Stimulated activated effector memory CD8-positive, alpha-beta T cell treated with anti-CD3 and anti-CD28 coated beads, Interleukin-12 subunit alpha, Interleukin-12 subunit beta, amount 100 ng/mL, for 72 hours (primary cell): ENCODE measurements at places on chromosomes 7 and 10.

GRCh38 chr10:10824591-10825148, 193.0 kb upstream of the CELF2 start:
- DNase-seq: no peak

- no peak for DNase-seq
These were observed 518.0 kb upstream of the KLF6 start for GRCh38 chr10:4303045-4303444.

- DNase-seq: no peak
These were observed 19.6 kb downstream of the TMEM176A start for GRCh38 chr7:150820148-150820547.

GRCh38 chr7:148962823-148963582, 65.3 kb downstream of the PDIA4 start:
- peak; percentile 34 for DNase-seq

- no peak for DNase-seq
These were observed 13.3 kb upstream of the EXOC6 start for GRCh38 chr10:92834986-92835385.

- DNase-seq: no peak
These were observed 50.2 kb downstream of the LAMB4 start for GRCh38 chr7:108079648-108080591.

GRCh38 chr7:145036604-145037405, 201.0 kb upstream of the TPK1 start:
- no peak for DNase-seq

DNA sequence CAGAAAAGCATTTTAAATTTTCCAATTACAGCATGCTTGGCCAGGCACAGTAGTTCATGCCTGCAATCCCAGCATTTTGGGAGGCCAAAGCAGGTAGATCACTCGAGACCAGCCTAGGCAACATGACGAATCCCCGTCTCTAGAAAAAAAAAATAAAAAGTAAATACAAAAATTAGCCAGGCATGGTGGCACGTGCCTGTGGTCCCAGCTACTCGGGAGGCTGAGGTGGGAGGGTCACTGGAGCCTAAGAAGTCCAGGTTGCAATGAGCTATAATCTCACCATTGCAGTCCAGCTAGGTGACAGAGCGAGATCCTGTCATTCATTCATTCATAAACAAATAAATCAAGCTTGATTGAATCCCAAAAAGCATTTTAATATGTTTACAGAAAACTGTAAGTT, 234.9 kb downstream of the PARD3 start:
- no peak for DNase-seq

DNA sequence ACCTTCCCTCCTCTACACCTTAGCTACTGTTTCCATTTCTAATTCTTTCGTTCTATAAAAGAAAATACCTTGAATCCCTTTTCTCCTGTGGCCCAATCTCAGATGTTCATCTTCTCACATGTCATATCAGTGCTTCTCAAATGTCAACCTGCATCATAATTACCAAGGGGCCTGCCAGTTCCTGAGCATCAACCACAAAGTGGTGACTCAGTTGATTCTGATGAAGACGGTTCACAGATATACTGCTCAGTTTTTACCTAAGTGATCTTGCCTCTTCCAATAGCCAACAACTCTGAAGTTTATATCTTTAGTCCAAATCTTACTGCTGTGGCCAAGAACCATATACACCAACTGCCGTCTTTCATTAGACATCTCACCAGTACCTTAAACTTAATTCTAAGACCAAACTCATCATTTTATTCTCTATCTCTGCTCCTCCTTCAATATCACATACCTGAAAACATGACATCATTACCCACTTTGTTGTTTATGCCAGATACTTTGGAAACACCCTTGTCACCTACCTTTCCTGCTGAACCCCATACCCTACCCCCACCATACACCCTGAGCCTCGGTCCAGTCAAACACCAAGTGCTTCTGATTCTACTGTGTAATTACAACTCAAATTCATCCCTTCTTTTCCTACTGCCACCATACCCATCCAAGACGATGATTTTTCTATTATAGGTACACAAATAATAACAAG, 115.5 kb downstream of the LMBR1 start:
- no peak for DNase-seq

DNA sequence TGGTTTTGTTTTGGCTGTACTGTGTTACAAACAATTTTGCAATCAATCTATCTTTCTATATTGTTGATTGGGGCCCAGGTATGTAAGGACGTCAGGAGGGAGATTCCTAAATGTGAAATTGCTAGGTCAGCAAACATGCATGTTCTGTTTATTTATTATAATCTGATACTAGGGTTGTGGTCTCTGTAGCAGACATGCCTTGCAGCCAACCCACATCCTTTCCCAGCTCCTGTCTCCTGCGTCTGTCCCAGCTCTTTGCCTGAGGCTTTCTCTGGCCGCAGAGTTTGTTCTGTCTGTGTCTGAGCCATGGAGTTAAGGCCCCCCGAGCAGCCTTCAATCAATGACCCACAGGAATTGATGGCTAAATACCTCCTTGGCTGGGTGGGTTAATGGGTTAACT, 124.0 kb upstream of the ZEB1 start:
- DNase-seq: no peak

DNA sequence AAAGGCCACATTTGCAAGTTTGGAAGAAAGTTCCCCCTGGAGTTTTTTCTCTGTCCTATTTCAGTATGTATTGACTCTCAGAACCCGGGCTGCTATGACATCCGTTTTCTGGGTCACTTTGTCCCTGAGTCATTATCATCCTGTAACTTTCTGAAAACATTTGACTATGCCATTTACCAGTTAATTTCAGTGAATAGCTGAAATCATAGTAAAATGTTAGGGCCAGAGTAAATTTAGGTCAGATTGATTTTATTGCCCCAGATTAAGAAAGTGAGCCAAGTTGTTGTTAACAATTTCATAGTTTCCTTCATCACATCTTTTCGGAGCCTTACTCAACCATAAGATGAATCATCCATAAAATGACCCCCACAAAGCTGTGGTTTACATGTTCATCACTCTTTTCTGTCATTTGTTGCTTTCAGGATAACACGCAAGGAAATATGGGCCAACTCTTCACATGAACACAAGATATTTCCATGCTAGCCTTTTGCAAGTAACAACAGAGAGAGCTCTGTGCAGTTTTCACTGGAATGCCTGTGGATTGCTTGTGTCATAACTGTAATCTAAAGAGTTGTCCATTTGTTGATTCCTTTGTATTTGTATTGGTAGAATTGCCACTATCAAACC, 3.9 kb upstream of the MACC1 start:
- no peak for DNase-seq

- DNase-seq: no peak
These were observed 14.0 kb upstream of the EIF5AL1 start for GRCh38 chr10:79498291-79498829.

GRCh38 chr10:68598978-68599770, 39.0 kb downstream of the TET1 start:
- no peak for DNase-seq

DNA sequence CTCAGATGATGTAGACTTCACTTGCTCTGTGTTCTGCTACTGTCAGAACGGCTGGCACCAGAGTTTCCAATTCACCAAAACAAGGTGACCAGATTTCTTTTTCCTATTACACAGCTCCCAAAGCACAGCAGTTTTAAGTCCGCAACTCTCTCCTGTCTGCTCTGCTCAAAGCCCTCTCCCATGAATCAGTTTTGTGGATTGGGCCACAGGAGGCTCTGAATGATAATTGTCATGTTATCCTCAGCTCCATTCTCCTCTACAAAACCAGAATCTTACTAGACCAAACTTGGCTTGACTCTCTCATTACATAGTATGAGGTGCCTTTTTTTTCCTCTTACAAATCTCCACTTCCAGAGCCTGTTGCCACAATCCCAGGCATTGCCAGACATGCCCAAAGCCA, 223.5 kb downstream of the SNX13 start:
- no peak for DNase-seq

- DNase-seq: no peak
These were observed 34.6 kb downstream of the MGAM start for GRCh38 chr7:142030294-142030693.

GRCh38 chr10:45325116-45325515, 9.7 kb upstream of the OR13A1 start:
- no peak for DNase-seq

GRCh38 chr10:57418476-57418875, 849.2 kb downstream of the IPMK start:
- no peak for DNase-seq

DNA sequence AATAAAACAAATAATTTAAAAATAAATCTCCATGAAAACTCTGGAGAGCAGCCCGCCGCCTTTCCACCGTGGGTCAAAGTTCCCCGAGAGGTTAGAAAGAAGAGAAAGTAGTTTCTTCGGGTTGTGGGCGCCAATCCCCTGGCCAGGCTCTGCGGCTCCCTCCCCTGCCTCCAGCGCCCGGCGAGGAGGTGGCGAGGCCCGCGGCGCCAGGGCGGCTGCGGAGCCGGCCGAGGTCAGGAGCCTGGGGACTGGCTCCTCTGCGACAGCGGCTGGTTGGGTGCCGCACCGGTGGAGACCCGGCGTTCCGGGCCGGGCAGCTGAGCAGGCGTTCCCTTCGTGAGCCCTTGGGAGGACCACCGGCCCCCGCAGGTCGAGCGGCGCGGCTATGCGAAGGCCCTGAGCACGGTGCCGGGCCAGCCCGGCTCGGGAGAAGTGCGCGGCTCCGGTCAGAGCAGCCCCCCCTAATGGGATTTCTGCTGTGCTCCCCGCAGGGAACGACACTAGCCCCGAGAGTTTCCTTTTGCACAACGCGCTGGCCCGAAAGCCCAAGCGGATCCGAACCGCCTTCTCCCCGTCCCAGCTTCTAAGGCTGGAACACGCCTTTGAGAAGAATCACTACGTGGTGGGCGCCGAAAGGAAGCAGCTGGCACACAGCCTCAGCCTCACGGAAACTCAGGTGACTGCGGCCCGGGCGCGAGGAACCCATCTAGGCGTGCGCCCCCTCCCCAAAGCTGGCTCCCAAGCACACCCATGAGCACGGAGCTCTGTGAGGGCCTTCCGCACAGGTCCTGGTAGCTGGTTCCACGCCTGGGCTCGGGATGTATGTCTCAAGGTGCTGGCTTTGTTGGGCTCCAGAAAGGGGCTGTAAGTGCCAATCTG, 2.8 kb downstream of the EMX2 start:
- DNase-seq: no peak

DNA sequence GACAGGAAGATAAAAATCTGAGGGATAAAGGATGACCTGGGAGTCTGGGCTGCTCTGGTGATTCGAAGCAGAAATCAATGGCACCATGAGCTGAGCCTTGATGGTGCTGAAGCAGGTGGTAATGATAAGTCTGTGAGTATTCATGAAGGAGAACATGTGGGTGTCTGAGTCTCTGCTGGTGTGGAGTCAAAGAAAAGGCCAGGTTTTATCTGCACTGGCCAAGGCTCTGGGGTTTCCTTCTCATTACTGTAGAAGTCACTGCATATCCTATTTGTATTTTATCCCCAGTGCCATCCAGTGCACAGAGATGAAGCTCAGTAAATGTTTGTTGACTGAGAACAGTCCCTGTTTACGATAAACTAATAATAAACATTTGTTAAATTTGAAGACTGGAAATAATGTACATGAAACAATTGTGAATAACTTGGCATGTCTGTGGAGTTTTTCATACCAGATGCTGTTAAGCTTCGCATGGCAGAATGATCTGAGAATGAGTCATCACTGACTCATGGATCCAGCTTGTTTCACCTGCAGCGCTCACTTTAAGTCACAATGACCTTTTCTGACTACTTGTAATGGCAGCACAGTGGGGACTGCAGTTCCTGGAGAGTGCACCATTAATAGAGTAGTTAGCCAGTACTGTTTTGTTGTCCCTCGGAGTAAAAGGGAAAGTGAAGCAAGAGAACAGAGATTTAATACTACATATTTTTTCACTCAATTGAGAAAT, 538.5 kb downstream of the HTR7 start:
- no peak for DNase-seq

DNA sequence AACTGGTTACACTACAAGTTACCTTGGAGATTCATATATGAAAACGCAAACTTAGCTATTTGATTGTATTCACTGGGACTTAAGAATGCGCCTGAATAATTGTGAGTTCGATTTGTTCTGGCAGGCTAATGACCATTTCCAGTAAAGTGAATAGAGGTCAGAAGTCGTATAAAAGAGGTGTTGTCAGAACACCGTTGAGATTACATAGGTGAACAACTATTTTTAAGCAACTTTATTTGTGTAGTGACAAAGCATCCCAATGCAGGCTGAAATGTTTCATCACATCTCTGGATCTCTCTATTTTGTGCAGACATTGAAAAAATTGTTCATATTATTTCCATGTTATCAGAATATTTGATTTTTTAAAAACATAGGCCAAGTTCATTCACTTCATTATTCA, 9.3 kb downstream of the STEAP1 start:
- no peak for DNase-seq

GRCh38 chr7:15685358-15686294, 857 bp downstream of the MEOX2 start:
- DNase-seq: no peak

GRCh38 chr10:99519690-99520039, 13.1 kb upstream of the NKX2-3 start:
- DNase-seq: no peak

- DNase-seq: no peak
These were observed 69.2 kb upstream of the PIK3CG start for GRCh38 chr7:106795877-106796231.

- no peak for DNase-seq
These were observed 2.3 kb downstream of the AQP1 start for GRCh38 chr7:30913821-30914515.

GRCh38 chr10:108363576-108363975, 1199.1 kb upstream of the SORCS1 start:
- no peak for DNase-seq

GRCh38 chr7:5620459-5620881, 161.0 kb downstream of the RNF216 start:
- DNase-seq: no peak

GRCh38 chr7:125061776-125062397, 132.3 kb upstream of the POT1 start:
- DNase-seq: no peak

- no peak for DNase-seq
These were observed 12.9 kb downstream of the JCAD start for GRCh38 chr10:30046476-30046875.

- no peak for DNase-seq
These were observed 261.4 kb upstream of the ZWINT start for GRCh38 chr10:56622335-56622973.

- DNase-seq: no peak
These were observed 75.5 kb downstream of the DGKI start for GRCh38 chr7:137771273-137771672.

DNA sequence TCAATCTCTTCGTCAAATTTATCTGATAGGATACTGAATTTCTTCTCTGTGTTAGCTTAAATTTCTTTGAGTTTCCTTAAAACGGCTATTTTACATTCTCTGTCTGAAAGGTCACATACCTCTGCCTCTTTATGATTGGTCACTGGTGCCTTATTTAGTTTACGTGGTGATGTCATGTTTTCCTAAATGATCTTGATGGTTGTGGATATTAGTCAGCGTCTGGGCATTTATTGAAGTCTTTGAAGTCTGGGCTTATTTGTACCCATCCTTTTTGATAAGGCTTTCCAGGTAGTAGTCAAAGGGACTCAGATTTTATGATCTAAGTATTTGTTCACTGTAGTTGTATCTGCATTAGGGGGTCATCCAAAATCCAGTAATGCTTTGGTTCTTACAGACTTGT, 1407.5 kb upstream of the LRRTM3 start:
- DNase-seq: no peak
